Sciatic nerve (tissue), 2 donors: ENCODE measurements at places on chromosomes 16 and 17. TPM values are rescaled to one million over a fixed set of nuclear protein-coding genes. Genes with fewer than 3 reads are reported as not detected.

The MT1G gene
- 2.5 TPM for total RNA-seq

GRCh38 chr17:3804503-3804931, 3.5 kb upstream of the ITGAE start:
- DNase-seq: no peak

DNA sequence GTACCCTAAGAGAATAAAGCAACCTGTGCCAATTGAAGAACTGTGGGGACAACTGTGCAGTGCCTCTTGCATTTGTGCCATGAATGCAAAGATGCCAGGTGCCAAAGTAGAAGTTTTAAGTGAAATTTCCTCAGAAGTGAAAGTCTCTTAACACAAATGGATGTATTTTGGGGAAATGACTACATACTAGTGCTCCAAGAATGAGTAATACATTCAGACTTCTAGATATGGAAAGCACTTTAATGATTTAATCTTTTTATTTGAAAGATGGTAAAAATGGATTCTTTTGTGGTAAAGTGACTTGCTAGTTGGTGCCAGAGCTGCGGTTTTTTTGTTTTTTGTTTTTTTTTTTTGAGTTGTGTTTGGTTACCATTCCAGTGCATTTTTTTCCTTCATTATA, 15.0 kb downstream of the UTP18 start:
- no peak for DNase-seq

- DNase-seq: no peak
Measured at GRCh38 chr16:86391984-86392383, 118.3 kb upstream of the FOXF1 start.

DNA sequence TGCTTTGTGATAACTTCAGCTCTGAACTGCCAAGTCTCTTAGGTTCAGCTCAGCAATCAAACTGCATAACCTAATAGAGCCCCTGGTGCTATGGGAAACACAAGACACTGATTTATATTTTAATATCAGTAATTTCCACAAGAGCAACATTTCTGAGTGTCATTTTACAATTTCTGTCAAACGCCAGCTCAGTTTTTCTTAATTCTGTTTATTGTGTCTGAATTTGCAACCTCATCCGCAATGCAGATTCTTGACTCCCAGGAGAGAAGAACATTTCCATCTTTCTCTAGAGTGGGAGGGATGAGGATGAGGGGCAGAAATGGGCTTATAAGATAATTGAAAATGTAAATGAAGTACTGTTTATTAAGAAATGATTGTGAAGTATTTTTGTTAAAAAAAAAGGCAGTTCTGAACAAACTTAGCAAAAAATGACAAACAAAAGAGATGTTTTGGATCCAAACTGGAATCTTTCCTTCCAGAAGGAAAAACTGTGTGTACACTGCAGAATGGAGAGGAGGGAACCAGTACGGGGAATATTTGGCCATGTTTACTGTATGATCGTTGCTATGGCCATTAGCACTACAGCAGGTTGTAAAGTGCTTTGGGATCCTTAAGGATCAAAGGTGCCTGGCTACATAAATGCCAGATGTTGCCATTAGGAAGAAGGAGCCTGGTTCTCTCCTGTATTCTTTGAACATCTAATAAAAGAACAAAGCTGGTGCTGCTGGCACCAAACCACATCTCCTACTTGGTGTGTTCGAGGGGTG, 7.4 kb upstream of the PMFBP1 start:
- DNase-seq: no peak

The NACA2 gene
- not detected for total RNA-seq

DNA sequence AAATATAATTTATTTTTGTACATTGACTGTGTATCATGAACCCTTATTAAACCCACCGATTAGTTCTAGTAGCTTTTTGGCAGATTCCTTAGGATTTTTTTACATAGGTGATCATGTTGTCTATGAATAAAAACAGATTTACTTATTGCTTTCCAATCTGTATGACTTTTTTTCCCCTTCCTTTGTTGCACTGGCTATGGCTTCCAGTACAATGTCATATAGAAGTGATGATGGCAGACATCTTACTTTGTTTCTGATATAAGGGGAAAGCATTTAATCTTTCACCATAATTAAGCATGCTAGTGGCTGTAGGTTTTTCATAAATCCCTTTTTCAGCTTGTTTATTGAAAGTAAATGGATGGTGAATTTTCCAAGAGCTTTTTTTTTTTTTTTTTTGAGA, 28.9 kb upstream of the NACA2 start:
- no peak for DNase-seq

DNA sequence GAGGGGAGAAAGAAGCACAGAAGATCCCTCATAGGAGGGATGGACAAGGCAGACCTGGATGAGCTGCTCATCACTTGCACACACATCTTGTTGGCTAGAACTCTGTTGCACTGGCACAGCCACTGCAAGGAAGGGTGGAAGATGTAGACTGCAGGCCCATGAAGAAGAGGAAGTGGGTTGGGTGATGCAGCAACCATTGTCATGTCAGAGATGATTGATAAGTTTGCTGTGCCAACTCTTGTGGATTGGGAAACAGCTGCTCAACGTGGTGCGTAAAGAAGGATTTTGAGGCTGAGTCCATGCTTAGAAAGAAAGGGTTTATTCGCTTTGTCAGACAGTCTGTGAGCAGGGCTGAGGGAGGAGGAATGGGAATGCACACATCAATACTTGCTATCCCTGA, 161.4 kb upstream of the MPHOSPH6 start:
- DNase-seq: no peak

GRCh38 chr17:79890706-79891105, 51.5 kb upstream of the CBX4 start:
- no peak for DNase-seq

GRCh38 chr17:50264263-50265113, 9.8 kb upstream of the TMEM92 start:
- DNase-seq: peak; percentile 63

DNA sequence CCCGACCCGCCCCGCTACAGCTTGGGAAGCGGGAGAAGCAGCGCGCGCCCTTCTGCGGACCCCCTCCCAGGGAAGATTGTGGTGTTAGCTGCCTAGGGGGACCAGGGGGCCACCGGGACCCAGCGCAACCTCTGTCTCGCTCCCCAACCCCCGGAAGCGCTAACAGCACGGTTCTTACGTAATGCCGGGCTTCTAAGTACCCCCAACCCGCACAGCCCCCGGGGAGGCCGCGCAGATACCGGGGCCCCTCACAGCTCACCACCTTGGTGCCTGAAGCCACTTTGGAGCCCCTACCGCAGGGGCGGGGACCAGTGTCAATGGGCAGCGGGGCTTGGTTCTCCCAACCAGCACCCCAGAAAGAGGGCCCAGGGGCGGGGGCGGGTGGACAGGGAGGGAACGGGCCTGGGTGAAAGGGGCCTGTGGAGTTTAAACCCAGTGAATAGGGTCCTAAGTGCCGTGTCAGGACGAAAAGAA, 348 bp downstream of the MPP2 start:
- no peak for DNase-seq

DNA sequence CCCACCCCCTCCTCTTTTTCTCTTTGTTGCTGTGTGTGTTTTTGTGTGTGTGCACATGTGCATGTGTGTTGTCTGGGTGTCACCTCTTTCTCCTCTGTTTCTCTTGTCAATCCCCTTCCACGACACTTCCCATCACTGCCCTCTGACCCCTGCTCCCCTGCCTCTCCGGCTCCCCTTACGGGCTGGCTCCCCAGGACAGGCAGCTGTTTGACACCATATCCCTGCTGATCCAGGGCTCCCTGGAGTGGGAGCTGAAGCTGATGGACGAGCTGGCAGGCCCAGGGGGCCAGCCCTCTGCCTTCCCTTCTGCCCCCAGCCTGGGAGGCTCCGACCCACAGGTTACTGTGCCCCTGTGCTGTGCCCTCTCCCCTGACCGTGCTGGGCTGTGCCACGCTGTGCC, 15.2 kb upstream of the ABCC3 start:
- DNase-seq: no peak

The NOMO2 gene
- 66.9 TPM for total RNA-seq

- DNase-seq: no peak
Measured at GRCh38 chr17:806346-806745, 24.2 kb downstream of the MRM3 start.

- no peak for DNase-seq
Measured at GRCh38 chr17:69333561-69333960, 6.6 kb upstream of the ABCA5 start.

DNA sequence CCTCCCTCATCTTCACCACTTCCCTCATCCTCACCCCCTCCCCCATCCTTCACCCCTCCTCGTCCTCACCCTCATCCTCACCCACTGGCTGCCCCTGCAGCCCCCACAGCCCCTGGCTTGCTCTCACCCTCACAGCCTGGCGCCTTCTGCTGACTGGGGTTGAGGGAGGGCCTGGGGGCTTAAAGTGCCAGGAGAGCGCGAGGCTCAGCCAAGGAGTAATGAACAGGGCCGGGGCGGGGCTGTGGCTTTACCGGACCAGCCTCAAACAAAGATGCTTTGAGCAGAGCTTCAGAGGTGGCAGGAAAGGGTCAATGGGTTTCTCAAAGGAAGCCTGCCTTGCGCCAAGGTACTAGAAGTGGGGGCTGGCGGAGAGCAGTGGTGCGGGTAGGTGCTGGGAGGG, at the start of gene PRSS33:
Gene PRSS33, minus strand, starts transcription at position 155 of the 400 bp plus-strand sequence. CDS start 1,013 bp downstream, outside the sequence.
- peak; percentile 41 for DNase-seq

- no peak for DNase-seq
Measured at GRCh38 chr16:61858988-61859387, 177.2 kb downstream of the CDH8 start.

DNA sequence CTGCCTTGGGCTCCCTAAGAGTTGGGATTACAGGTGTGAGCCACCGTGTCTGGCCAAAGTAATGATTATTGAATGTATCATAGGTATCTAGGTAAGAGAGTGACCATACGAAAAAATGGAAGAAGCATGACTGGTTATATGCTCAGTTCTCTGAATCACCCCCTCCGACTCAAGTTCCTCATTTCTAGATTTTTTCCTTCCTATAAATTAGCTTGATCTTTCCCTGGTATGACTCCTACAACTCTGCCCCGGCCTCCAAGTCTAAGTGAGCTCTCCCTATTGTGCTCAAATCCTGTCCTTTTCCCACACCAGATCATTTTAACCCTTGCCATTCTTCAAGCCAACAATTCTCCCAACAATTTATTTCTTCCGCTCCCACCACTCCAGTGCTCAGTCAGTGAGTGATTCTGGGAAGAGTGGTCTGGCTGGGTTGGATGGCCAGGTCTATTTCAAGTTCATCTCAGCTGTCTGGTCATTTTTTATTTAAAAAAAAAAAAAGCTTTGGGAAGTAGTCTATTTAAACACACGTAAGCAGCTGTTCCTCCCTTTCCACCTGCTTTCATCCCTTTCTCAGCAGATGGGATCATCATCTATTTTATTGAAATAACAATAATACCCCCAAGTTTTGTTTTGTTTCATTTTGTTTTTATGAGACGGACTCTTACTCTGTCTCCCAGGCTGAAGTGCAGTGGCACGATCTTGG, 120.2 kb upstream of the HS3ST2 start:
- no peak for DNase-seq

GRCh38 chr16:22323173-22323958, 26.2 kb downstream of the POLR3E start:
- no peak for DNase-seq

The BRIP1 gene
- total RNA-seq: 0.53 TPM

- DNase-seq: peak; percentile 78
Measured at GRCh38 chr17:72556944-72557826, 436.4 kb downstream of the SOX9 start.

The KRT32 gene
- 0.67 TPM for total RNA-seq

- no peak for DNase-seq
Measured at GRCh38 chr17:46991617-46992016, 12.6 kb upstream of the RPRML start.

- DNase-seq: no peak
Measured at GRCh38 chr16:1712791-1713261, 6.8 kb downstream of the MAPK8IP3 start.

GRCh38 chr16:8804313-8804712, 6.7 kb downstream of the PMM2 start:
- DNase-seq: no peak

DNA sequence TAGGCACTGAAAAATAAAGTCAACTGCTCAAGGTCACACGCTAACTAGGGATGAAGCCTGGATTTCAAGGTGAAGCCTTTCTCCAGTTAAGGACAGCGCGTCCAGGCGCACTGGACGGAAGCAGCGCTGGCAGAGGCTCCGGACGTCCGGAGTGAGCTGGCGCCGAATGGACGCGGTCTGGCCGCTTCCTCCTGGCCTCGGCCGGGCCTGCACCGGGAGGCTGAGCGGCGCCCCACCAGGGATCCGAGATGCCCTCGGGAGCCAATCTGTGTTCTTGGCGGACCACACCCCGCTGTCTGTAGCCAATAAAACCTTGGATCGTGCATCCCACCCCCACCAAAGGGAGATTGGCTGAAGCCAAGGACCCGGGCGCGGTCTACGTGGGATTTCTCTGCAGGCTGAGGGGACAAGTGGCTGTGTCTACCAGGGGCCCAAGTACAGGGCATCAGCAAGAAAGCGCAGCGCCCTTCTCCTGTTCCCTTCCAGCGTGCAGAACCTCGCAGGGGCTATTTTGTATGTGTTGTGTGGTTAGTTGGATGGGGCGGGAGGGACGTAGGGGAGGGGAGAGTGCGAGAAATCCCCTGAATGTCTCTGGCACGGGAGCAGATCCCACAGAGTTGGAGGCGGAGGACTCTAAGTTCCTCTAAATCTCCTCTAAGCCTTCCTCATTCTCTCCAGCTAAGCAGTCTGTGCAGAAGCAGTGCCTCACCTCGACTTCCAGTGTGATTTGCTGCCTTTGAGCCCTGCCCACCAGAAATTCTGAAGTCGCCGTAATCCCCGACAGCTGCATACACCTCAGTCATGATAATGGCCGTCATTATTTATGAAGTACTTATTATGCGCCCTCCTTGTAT, 2.5 kb upstream of the AKAP10 start:
- DNase-seq: no peak

DNA sequence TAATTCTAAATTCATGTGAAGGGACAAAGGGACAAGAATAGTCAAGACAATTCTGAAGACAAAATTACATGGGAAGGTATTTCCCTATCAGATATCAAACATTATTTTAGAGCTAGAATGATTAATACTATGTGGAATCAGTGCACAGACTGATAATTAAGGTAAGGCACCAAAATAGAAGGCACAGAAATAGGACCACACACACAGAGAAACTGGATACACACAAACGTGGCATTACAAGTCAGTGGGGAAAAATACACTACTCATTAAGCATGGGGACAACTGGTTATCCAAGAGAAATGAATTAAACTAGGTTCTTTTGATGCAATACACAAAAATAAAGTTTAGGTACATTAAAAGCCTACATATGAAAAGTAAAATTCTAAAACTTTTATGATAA, 132.8 kb upstream of the NETO2 start:
- DNase-seq: no peak

GRCh38 chr16:46728806-46729205, 19.3 kb downstream of the MYLK3 start:
- DNase-seq: no peak

- no peak for DNase-seq
Measured at GRCh38 chr17:51802544-51802943, 356.0 kb downstream of the CA10 start.
